Choroid plexus epithelial cell (primary cell): ENCODE measurements at places on chromosomes 4 and X.

DNA sequence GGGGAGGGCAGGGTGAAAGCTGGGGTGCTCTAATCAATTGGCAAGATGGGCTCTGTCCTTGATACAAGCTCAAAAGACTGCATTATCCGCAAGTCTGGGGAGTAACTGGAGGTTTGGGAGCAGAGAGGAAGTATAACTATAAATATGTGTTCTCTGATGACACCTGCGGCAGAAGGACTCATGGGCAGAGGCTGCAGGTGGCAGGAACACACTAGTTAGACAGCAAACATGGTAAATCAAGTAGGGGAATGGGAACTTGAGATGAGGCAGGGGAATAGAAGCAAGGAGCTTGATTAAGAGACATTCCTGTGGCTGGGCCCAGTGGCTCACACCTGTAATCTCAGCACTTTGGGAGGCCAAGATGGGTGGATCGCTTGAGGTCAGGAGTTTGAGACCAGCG lies 30.3 kb downstream of the SH3KBP1 start:
- no peak for DNase-seq

GRCh38 chr4:119872371-119873016 lies 194.2 kb downstream of the MAD2L1 start:
- no peak for DNase-seq

DNA sequence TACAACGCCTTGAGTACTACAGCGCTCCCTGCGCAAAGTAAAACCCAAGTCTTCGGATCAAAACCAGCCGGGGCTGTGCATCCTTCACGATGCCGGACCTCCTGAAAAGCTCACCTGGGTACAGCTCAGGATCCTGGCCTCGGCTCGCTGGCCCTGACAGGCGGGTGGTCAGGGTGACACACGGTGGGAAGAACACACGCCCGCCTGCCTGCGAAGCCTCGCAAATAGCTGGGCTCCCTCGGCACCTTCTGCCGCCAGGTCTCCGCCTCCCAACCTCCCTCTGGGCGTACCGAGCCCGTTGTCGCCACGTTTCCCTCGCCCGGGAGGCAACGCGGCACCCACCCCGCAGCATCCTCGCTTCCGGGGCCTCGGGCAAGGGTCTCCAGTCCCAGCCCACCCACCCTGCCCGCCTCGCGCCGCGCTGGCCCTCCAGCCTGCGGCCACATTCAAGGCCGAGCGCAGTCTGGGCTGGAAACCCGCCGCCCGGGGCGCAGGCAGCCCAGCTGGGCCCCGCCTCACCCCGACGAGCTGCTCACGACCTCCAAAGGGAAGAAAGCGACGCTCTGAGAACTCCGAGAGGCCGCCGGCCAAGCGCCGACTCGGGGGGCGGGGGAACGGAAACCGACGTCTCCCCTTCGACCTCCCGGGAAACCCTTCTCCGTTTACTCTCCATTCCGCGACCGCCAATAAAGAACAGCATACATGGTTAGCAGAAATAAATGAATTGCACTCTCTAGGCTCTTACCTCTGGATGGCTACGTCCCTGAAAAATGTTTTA lies 511 bp downstream of the PPM1K start:
- peak; percentile 77 for DNase-seq

DNA sequence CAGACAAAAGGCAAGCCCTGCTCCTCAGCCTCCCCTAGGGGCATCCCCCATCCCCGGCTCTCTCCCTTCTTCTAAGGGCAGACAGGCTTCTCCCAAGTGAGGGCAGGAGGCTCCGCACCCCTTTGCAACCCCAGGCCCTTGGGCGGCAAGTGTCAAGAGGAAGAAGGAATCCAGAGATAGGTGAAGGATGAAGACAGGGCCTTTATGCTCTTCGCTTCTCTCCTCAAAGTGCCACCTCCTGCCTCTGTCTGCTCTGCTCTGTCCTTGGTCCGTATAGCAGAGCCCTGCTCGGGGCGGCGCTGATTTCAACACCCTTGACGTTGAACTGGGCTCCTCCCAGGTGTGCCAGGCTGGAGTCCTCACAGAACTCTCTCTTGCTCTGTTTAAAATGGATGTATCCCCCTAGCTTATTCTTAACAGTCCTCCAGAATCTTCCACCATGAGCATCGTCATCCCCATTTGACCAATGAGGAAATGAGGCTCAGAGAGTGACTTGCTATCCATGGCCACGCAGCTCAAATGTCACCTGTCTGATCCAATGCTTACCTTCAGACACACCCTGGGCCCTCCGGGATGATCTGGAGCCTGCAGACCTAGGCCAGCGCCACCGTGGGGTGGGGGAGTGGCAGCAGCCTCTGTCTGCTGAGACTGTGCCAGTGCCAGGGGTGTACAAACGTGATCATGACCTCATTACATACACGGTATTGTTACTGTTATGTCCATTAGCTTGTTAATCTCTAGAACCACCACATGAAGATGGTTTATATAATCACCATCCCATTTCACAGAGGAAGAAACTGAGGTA lies 99.8 kb downstream of the PHKA2 start:
- no peak for DNase-seq

DNA sequence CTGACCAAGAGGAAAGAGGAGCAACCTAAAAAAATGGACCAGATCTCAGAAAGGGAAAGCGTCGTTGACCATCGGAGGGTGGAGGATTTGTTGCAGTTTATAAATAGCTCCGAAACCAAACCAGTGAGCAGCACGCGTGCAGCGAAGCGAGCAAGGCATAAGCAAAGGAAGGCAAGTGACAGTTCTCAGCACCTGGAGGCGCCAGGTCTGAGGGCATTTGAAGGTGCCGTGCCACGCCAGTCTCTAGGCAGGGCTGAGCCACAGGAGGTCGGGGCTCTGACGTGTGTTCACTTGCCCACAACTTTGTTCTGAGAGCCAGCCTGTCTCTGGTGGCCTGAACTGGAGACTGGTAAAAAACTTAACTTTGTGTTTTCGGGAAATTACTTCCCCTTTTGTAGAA lies 59.7 kb downstream of the TNIP2 start:
- DNase-seq: no peak
